Stimulated activated CD8-positive, alpha-beta memory T cell treated with anti-CD3 and anti-CD28 coated beads, Interleukin-7, amount 100 ng/mL, for 48 hours (primary cell): ENCODE measurements at places on chromosomes 7 and 10.
A peak's percentile ranks its signal among the peaks of the same experiment; 100 is the strongest.

GRCh38 chr10:118459642-118460193 is 117.6 kb upstream of the FAM204A start:
- peak; percentile 7 for DNase-seq

DNA sequence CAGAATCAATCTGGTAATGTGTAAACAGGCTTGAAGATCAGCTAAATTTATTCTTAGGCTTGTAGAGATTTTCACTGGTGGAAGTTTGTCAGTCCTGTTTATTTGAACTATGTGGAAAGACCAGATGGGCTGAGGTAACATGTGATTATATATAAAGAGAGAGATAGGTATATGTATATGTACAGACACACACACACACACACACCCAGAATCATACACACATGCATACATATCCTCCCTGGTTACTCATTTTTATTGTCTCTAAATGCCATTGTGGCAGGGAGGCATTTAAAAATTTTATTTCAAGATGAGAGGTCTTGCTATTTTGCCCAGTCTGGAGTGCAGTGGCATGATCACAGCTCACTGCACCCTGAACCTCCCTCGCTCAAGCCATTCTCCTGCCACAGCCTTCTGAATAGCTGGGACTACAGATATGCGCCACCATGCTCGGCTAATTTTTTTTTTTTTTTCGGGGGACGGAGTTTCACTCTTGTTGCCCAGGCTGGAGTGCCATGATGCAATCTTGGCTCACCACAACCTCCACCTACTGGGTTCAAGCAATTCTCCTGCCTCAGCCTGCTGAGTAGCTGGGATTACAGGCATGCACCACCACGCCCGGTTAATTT is 78.1 kb upstream of the CYTH3 start:
- no peak for DNase-seq

GRCh38 chr10:35912615-35913569 is 270.8 kb upstream of the FZD8 start:
- no peak for DNase-seq

- no peak for DNase-seq
Measured at GRCh38 chr10:131663351-131663750, 237.5 kb upstream of the PPP2R2D start.

GRCh38 chr10:98921316-98921715 is 314.3 kb downstream of the HPSE2 start:
- no peak for DNase-seq

- DNase-seq, result no peak
Measured at GRCh38 chr10:115762029-115762428, 511.0 kb downstream of the GFRA1 start.

- DNase-seq, result no peak
Measured at GRCh38 chr7:98097042-98097645, 9.5 kb upstream of the LMTK2 start.

- no peak for DNase-seq
Measured at GRCh38 chr10:75110006-75110632, 1.3 kb upstream of the SAMD8 start.

DNA sequence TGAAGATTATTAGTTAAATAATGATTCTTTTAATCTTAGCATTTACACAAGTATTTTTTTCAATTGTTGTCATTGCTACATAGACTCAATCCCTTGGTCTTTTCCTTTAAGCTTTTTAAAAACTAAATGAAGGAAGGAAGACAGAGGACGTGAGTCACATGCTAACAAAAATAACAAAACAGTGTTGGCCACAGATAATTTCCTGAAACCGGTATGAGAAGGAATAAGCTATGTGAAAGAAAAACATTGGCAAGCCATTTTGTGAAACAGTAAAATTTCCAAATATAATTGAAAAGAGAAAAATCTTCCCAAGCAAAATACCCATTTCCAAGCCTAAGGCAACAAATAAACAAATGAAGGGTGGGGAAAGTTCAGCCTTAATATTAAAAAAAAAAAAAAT is 223.0 kb downstream of the AHR start:
- no peak for DNase-seq

DNA sequence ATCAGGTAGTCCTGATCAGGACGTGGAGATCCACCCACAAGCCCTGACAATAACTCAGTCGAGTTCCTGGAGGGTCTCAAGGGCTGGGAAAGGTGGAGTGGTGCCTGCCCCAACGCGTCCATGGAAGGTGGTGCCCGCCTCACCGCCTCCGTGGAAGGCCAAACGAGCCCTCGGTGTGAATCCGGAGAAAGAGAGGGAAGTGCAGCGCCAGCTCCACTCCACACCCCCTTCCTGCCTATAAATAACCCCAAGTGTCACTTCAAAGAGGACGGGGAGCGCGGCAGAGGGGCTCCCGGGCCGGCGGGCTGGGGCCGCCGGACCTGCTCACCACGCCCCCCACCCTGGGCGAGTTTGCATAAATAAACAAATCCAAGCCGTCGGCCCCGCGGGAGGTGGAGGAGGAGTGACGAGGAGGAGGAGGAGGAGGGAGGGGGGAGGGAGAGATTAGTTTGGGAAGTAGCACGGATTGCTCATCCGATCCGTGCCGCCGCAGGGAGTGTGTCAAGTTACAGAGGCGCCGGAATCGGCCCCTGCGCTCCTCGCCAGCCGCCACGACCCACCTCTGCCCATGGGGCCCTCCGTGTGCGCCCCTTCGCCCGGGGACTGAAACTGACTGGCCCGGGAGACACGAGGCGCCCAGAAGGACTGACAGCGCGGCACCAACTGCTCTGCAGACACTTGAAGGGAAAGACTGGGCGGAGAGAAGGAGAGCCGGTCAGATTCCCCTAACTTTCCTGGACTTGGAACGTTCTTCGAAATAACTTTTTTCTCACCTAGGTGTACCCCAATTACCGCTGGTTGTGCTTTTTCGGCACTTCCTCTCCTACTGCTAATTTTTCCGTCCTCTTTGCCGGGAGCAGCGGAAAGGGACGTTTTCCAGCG is at the start of gene COL13A1:
Gene COL13A1, plus strand, starts transcription at position 473 of the 882 bp plus-strand sequence. CDS start 518 bp downstream, outside the sequence.
- DNase-seq, result no peak

- DNase-seq, result no peak
Measured at GRCh38 chr10:33566001-33566400, 231.5 kb upstream of the NRP1 start.

DNA sequence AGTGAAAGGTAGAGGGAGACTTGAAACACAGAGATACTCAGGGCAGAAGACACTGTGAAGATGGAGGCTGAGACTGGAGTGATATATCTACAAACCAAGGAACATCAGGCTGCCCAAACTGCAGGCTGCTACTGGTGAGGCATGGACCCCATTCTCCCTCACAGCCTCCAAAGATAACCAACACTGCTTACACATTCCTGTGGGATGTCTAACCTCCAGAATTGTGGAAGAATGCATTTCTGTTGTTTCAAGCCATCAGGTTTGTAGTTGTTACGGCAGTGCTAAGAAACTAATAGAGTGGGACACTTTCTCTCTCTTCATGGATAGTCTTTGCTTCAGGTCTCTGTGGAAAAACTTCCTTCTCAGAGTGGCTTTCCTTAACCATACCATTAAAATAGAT is 182.6 kb upstream of the TMEM106B start:
- DNase-seq, result no peak

DNA sequence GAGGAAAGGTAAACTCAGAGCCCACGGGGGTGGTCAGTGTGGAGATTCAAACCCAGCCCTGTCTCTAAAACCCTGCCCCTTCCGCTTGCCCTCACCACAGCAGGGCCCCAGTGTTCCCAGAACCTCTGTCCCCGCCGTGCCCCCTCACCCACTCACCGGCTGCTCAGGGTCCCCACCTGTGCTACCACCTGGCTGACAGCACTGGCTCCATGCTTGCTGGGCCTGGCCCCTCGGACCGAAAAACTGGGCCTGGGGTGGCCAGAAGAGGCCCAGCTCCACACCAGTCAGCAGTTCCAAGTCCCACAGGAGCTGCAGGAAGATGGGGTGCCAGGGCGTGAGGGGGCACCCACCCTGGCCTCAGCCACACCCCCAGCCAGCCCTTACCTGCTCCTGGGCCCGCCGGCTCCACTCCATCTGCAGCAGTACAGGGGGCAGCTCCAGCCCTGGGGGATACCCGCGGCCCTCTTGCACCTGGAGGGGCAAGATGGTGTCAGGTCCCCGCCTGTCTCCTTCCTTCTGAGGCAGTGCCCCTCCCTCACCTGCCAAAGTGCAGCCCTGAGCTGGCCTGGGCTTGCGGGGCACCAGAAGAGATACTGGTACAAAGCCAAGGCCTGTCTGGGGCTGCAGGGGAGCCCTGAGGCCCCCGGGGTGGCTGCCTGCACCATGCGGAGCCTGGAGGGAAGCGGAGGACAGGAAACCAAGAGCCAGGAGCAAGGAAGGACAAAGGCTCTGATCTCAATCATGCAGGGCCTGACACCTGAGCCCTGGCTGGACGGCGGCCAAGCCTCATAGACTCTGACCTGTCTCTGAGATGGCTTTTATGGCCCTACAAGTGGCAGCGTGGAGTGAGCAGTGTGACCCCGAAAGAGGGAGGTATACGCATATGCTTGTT is 11.7 kb downstream of the ATP6V1F start:
- DNase-seq, result no peak

DNA sequence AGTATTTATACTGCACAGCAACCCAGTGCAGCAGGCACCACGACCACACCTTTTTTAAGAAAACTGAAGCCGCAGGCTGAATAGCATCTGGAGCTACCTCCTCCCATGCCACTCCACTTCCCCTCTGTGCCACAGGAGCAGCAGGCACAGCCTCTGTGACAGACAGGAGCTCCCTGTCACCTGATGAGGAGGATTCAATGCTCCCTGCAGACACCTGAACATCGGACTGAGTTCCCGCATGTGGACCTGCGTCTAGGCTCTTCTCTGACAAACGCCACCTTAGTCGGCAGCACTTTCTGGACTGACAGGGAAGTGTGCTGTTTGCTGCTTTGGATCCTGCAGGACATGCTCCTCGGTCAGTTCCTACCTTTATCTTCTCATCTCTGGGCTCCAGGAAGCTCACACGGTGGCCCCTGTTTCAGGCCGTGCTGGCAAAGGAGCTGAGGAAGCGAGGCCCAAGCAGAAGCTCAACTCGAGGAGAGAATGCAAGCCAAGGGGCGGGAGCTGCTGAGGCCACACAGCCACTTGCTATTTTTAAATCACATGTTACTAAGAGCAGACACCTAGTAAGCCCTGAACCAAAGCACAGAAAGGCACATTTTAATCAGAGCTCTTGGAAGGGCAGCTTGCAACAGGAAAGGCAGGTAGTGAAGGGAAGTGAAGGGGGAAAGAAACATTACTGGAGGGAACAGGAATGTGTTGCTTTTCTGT is 56.6 kb downstream of the VOPP1 start:
- no peak for DNase-seq

GRCh38 chr10:83673316-83673715 is 466.0 kb upstream of the GHITM start:
- no peak for DNase-seq

DNA sequence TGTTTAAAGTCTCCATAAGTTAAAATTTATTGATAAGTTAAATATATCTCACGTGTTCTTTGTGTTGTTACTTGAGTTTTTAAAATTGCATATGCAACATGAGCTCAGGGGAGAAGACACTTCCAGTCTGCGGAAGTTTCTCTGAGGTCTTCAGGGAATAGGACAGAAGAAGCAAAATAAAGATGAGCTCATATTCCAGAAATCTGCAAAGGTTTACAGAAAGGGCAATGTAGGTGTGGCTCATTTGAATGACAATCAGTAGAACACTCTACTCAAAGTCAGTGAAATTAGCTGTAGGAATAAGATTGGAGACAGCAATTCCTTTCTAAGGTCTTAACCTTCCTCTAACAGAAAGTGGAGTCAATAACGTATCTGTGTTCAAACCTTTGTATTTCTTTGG is 53.7 kb downstream of the CACNA2D1 start:
- DNase-seq, result no peak

DNA sequence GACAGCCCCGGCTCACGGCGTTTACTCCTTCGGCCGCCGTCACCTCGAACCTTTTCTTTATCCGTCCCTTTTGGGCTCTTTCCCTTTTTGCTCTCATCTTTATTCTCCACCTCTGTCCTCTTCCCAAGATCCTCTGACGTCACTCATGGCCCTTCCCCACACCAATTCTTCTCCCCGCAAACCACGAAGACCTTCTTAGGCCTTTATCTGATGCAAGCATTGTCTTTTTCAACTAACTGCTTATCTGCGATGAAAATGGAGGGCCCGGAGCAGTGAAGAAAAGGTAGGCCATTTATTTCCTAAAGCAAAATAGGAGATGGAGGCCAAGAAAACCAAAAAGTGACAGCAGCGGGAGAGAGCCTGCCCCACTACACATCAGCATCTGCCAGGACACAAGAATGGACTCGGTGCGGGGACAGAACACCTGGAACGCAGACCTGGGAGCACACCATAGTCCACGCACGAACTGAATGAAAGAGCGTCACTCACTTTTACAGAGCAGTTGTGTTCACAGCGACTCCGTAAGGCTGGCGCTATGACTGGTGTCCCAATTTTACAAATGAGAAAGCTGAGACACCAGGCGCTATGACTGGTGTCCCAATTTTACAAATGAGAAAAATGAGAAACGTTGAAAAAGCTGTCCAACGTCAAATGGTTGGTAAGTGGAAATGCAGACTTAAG is 45.3 kb downstream of the ZNF777 start:
- DNase-seq, result no peak

GRCh38 chr7:134435161-134435920 is 23.6 kb downstream of the AKR1B1 start:
- no peak for DNase-seq

DNA sequence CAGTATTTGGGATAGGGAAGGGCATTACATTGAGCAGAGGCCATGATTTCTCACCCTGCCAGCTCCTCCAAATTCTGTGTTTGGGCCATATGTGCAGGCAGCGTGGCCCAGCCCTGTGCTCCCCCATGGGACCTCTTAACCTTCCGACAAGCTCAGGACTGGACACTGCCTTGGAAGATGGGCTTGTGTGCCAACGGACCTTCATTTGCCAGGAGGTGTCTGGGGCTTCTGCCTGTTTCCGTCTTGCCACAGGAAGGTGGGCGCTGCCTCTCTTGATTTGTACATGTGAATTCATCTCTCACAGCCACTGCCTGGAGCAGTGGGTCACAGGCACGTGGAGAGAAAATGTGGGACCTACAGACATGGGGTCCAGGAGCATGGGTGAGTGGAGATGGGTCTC is 272.6 kb downstream of the CCSER2 start:
- DNase-seq, result no peak

DNA sequence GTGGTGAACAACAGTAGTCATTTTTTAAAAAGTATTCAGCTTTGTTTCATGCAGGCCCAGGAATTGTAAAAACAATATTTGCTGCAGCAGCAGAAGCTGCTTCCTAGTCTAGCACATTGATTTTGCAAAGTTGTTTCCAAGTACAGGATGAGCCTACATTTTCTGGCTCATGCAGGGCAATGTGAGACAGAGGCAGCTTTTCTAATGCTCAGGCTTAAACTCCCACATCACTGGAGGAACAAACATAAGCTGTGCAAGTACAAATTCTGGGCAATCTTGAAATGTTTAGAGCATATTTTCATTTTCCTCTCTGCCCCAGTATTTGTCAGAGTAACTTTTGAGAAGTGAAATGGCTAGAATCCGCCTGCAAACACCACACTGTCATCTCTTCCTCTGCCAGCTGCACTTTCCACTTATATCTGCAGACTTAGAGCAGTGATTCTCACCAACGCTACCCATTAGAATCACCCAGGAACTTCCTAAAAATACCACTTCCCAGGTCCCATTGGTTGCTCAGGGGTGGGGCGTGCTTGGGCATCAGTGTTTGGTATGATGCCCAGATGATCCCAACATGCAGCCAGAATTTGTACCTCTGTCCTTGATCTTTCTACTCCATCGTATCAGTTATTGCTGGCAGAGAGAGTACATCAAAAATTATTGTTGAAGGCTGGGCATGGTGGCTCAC is 304.1 kb upstream of the LRGUK start:
- no peak for DNase-seq
